ENCODE measurements at places on chromosomes 2 and 18. TPM values are rescaled to one million over a fixed set of nuclear protein-coding genes. Genes with fewer than 3 reads are reported as not detected.
A peak's percentile ranks its signal among the peaks of the same experiment; 100 is the strongest.

- no peak for DNase-seq
- H3K27me3 ChIP-seq = no peaks in the 10 kb centered on the region
- no peak overlapping the region for H3K27ac ChIP-seq
Observed at GRCh38 chr2:42969231-42970150, 177.1 kb upstream of the HAAO start.

- peaks cover 14% of the 10 kb centered on the region for H3K4me1 ChIP-seq
- peaks cover 15% of the 10 kb centered on the region for H3K36me3 ChIP-seq
- peak overlapping the region; percentile 56 for H3K4me3 ChIP-seq
Observed at GRCh38 chr18:711310-711656, 1.1 kb downstream of the ENOSF1 start.

DNA sequence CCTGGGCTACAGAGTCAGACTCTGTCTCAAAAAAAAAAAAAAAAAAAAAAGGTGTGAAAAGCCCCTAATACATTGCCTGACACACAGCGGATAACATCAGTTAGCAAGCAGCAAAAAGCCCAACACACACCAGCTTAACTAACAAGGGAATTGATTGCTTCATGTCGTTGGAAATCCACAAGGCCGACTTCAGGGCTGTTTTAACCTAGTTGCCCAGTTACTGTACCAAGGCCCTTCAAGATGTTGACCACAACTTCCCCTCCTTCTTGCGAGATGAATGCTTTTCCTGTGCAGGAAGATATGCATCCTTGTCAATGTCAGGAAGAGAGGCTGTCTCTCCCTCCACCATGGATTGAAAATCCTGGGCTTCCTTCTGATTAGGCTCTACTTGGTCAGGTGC, 202.9 kb downstream of the MIB1 start:
- H3K4me3 ChIP-seq = no peak overlapping the region
- H3K27ac ChIP-seq = no peak overlapping the region
- no peak for DNase-seq
- H3K4me1 ChIP-seq = no peaks in the 10 kb centered on the region
- no peaks in the 10 kb centered on the region for H3K36me3 ChIP-seq

DNA sequence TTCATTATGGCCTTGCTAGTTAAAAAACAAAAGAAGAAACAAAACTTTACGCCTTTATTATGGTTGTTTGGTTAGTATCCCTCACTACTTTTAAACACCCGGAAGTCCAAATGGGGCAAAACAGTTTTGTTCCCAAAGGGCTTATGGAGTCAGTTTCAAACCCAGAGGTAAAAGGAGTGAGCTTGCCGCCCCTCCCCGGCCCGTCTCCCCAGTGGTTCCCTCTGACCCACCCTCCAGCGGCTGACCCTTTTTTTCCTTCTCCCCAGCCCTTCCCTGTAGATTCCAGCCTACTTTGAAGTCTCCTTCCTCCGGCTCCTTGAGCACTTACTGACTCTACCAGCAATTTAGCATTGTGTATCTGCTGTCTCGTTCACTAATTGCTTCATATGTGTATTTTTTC, 209.2 kb downstream of the ICOS start:
- no peak for DNase-seq
- no peak overlapping the region for H3K27ac ChIP-seq
- H3K36me3 ChIP-seq = no peaks in the 10 kb centered on the region
- H3K4me3 ChIP-seq = peak overlapping the region; percentile 51
- H3K4me1 ChIP-seq = peaks cover 4% of the 10 kb centered on the region

- no peak overlapping the region for H3K27ac ChIP-seq
- no peak for DNase-seq
- no peaks in the 10 kb centered on the region for H3K4me1 ChIP-seq
- peaks cover 31% of the 10 kb centered on the region for H3K27me3 ChIP-seq
- H3K4me3 ChIP-seq = no peak overlapping the region
Observed at GRCh38 chr2:10947446-10948187, 35.9 kb downstream of the KCNF1 start.

- H3K4me1 ChIP-seq = no peaks in the 10 kb centered on the region
- no peak overlapping the region for H3K27ac ChIP-seq
- no peak overlapping the region for H3K4me3 ChIP-seq
- no peaks in the 10 kb centered on the region for H3K36me3 ChIP-seq
- DNase-seq = no peak
Observed at GRCh38 chr2:644871-645270, 32.3 kb downstream of the TMEM18 start.

DNA sequence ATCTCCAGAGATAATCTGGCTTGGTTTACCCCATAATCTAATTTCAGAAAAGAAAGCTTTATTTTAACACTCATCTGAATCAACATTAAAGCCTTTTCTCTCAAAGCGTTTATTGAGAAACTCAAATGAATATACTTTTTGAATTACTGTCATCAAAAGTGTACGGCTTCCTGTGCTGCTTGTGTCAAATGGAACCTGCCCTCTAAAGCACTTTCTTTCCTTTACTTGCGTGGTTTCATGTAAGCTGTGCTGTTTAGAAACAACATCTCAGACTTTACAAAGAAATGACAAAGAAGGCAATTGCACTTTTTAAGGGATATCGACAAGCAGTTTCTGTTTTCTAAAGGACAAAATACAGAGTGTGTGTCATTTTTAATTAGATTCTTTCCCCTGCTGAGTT, 35.1 kb downstream of the CYBRD1 start:
- DNase-seq = no peak
- no peaks in the 10 kb centered on the region for H3K36me3 ChIP-seq
- H3K27me3 ChIP-seq = no peaks in the 10 kb centered on the region
- no peak overlapping the region for H3K27ac ChIP-seq
- H3K4me1 ChIP-seq = no peaks in the 10 kb centered on the region

DNA sequence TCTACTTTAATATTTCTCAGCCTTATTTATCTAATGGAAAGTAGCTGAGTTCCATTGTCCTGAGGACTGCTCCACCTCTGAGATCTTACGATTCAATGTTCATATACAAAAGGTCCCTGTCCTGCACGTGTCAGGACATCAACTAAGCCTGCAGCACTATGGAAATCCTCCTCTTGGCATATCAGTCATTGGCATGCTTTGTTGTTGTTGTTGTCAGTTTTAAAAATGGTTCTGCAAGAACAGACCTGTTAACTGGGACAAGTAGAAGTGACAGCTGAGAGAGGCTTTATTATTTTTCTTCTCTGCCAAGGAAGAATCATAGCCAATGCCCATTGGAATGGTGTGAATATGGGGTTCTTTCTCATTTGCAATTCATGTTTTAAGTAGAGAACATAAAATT, 450.1 kb upstream of the PKDCC start:
- H3K36me3 ChIP-seq = no peaks in the 10 kb centered on the region
- H3K27ac ChIP-seq = no peak overlapping the region
- no peak overlapping the region for H3K4me3 ChIP-seq

- peaks cover 9% of the 10 kb centered on the region for H3K4me1 ChIP-seq
- H3K36me3 ChIP-seq = no peaks in the 10 kb centered on the region
- no peak within 1 kb of the TSS for H3K27ac ChIP-seq
- H3K27me3 ChIP-seq = peaks cover 66% of the 10 kb centered on the region
Observed at GRCh38 chr2:69013142-69013839, at the start of gene ANTXR1. TSS of gene ANTXR1 (plus strand) at chr2:69013179. CDS start at chr2:69013500, 321 bp downstream.

GRCh38 chr2:199484927-199485326, 27.2 kb upstream of the SATB2 start:
- no peaks in the 10 kb centered on the region for H3K4me1 ChIP-seq
- no peaks in the 10 kb centered on the region for H3K27me3 ChIP-seq
- no peak overlapping the region for H3K4me3 ChIP-seq

DNA sequence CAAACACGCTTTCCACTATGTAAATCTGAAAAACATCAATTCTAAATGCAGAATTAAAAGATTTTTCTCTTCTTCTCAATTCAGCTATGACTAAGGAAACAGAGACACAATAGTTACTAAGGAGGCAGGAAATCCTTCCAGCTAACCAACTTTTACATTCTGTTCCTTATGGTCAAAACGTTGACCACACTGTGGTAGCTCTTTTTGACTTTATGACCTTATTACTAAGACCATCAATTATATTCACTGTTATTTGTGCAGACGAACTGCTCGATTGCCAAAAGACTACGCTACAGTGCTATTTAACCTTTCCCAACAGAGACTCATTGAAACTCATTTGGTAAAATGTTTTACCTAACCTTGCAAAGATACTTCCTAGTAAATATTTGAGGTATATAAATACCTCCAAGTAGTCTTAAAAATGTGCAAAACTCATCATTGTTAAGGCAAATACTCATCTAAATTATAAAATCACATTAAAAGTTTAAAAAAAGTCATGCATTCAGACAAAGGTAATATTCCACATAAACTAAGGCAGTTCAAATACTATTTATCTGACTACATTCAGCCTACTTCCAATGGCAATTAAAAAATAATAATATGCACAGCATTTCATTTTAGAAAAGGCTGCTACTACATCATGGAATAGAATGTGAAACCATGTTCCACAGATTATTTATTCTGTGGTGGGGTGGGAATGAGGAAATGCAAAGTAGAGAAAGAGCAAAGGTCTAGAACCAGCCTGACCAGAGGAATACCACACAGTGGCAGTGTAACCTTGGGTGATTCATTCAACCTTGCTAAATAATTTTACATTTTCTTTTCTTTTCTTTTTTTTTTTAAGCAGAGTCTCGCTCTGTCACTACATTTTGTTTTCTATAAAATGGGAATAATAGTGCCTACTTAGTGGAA, 139.9 kb downstream of the THADA start:
- no peaks in the 10 kb centered on the region for H3K27me3 ChIP-seq
- no peaks in the 10 kb centered on the region for H3K36me3 ChIP-seq
- no peak overlapping the region for H3K4me3 ChIP-seq
- H3K4me1 ChIP-seq = no peaks in the 10 kb centered on the region
- no peak for DNase-seq
- H3K27ac ChIP-seq = no peak overlapping the region

GRCh38 chr2:190979906-190980629, 33.9 kb downstream of the STAT1 start:
- peaks cover 95% of the 10 kb centered on the region for H3K36me3 ChIP-seq
- peaks cover 23% of the 10 kb centered on the region for H3K4me1 ChIP-seq
- peak; percentile 52 for DNase-seq
- H3K4me3 ChIP-seq = no peak overlapping the region
- no peaks in the 10 kb centered on the region for H3K27me3 ChIP-seq
- H3K27ac ChIP-seq = peak overlapping the region; percentile 77

- no peak overlapping the region for H3K27ac ChIP-seq
- H3K36me3 ChIP-seq = no peaks in the 10 kb centered on the region
- no peaks in the 10 kb centered on the region for H3K4me1 ChIP-seq
- no peak overlapping the region for H3K4me3 ChIP-seq
Observed at GRCh38 chr18:38244480-38244879, 678.9 kb upstream of the CELF4 start.

DNA sequence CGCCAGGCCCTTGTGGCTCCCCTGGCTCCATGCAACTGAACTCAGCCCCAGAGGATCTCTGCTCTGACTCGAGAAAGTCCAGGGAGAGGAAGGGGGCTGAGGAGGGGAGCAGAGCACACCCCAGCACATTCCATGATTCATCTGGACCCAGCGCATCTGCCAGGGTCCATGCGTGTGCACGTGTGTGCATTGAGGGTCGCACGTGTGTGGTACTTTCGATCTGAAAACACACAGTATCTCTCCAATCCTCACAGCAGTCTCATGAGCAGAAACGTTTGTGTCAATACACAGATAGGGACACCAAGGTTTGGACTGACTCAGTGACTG, 146.4 kb upstream of the ID2 start:
- no peaks in the 10 kb centered on the region for H3K27me3 ChIP-seq
- no peak overlapping the region for H3K27ac ChIP-seq

- H3K27ac ChIP-seq = no peak overlapping the region
- H3K27me3 ChIP-seq = no peaks in the 10 kb centered on the region
- no peaks in the 10 kb centered on the region for H3K36me3 ChIP-seq
- no peak for DNase-seq
- no peaks in the 10 kb centered on the region for H3K4me1 ChIP-seq
- H3K4me3 ChIP-seq = no peak overlapping the region
Observed at GRCh38 chr2:29644949-29645348, 276.4 kb downstream of the ALK start.

- no peak overlapping the region for H3K4me3 ChIP-seq
- peaks cover 3% of the 10 kb centered on the region for H3K4me1 ChIP-seq
- DNase-seq = no peak
- H3K27ac ChIP-seq = no peak overlapping the region
- H3K27me3 ChIP-seq = no peaks in the 10 kb centered on the region
Observed at GRCh38 chr2:71609958-71610357, 156.6 kb downstream of the DYSF start.

DNA sequence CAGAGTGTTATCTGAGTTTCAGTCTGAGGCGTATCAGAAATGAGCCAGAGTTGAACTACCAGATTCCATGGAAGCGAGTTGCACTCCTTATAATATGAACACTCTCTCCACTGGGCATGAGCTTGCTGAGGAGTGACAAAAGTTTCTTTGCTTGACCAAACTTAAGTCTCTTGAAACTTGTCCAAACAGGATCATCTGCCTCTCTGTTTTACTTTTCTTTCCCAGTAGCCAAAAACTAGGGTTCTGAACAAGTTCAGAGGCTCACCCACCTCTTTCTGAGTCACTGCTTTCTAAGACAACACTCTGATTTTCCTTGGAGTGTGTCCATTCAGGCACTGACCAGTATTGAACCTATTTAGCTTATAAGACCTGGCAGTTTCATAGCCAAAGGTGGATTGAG, 233.2 kb upstream of the TCF4 start:
- H3K36me3 ChIP-seq = no peaks in the 10 kb centered on the region
- H3K27ac ChIP-seq = no peak overlapping the region
- no peaks in the 10 kb centered on the region for H3K4me1 ChIP-seq
- H3K27me3 ChIP-seq = no peaks in the 10 kb centered on the region
- DNase-seq = no peak

DNA sequence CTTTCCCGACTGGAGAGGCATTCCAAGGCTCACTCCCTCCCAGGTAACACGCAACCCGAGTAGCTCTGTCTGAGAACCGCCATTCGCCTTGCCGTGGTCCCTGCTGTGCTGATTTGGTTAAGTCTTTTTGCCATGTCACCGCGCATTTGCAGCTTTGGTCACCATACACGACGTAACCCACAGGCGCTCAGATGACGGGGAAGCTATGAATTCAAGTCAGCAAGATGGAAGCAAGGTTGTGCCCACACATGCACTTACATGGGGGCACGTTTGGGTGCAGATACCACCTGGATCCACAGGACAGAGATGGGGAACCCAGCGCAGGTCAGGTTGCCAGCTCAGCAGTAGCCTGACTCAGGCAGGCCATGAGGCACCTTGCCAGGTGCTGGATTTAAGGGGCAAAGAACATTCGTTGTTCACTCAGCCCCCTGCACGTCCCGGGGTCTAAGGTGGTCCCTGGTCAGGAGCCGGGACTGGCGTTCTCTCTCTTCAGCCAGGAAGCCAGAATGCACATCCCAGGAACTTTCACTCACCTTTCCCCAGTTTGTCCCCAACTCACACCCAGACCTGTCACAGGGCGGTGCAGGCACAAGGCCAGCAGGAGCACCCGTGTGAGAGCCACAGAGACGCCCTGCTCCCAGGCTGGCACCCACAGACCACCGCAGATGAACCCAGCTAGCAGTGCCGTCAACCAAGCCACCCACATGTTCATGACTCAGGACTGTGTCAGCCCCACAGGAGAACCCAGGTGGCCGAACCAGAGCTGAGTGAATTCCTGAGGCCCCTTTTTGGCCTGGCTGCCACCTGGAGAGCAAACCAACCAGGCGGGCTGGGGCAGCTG, 19.9 kb downstream of the SNED1 start:
- H3K36me3 ChIP-seq = no peaks in the 10 kb centered on the region
- no peak overlapping the region for H3K4me3 ChIP-seq
- no peaks in the 10 kb centered on the region for H3K27me3 ChIP-seq

- no peak overlapping the region for H3K27ac ChIP-seq
- no peaks in the 10 kb centered on the region for H3K36me3 ChIP-seq
Observed at GRCh38 chr18:54956506-54956905, 2.8 kb downstream of the CCDC68 start.

The MC4R gene
- 0.33 TPM for total RNA-seq

The LINC00305 gene
- total RNA-seq = 0.05 TPM

The PTPRN gene
- total RNA-seq = 0.14 TPM

The ORC2 gene
- total RNA-seq = 19.4 TPM

The TEX44 gene
- not detected for total RNA-seq

The VSNL1 gene
- total RNA-seq = 0.47 TPM

Measured in thymus (tissue), 14 donors.